ENCODE measurements at places on chromosomes 1 and 21.

- no peak for DNase-seq
These were observed 4.5 kb downstream of the PODN start for GRCh38 chr1:53066488-53066887.

DNA sequence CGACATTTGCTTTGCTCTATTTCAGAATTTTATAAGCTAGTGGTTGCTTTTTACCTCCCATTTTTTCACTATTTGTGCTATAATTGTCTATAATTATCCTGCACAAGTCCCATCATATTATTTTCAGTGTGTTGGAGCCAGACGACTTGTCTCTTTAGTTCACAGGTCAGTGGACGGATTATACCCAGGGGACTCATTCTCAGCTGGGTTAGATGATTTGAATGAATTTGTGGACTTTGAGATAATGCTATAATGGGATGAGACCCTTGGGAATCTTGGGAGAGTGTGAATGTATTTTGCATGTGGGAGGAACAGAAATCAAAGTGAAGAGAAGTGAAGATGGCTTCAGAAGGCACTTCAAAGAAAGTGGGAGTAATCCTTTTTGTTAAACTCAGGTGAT lies 31.5 kb upstream of the KCNK1 start:
- no peak for DNase-seq

DNA sequence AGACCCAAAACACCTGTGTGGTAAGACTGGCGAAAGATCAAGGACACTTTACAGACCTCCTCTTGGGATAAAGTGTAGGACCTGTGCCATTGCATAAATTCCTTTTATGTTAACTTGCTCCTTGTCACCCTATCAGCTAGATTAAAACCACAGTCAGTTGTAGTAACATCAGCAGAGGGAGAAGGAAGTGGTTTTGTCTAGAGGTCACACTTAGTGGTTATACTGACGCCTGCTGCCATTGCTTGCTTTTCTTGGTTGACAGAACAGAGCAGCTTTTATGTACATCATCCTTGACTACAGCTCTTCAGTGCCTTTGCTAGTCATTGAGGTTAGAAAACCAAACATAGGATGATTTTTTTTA lies 101.4 kb downstream of the PBX1 start:
- no peak for DNase-seq

DNA sequence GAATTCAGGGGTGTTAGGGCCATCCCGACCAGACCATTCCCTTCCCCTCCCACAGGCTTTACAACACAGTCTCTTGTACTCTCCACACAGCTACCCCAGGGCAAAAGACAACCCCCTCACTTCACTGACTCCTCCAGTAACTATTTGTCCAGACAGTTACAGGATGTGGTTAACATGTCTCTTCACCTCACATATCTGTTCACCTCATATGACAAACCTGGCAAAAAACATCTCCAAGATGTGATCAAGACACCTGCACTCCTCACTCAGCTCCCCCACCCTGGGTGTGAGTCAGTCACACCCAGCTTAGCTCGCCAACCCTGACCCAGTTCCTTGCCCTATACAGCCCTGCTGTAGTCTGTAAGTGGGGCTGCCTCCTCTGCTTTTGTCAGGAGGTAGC lies 490.5 kb upstream of the CHRM3 start:
- no peak for DNase-seq

DNA sequence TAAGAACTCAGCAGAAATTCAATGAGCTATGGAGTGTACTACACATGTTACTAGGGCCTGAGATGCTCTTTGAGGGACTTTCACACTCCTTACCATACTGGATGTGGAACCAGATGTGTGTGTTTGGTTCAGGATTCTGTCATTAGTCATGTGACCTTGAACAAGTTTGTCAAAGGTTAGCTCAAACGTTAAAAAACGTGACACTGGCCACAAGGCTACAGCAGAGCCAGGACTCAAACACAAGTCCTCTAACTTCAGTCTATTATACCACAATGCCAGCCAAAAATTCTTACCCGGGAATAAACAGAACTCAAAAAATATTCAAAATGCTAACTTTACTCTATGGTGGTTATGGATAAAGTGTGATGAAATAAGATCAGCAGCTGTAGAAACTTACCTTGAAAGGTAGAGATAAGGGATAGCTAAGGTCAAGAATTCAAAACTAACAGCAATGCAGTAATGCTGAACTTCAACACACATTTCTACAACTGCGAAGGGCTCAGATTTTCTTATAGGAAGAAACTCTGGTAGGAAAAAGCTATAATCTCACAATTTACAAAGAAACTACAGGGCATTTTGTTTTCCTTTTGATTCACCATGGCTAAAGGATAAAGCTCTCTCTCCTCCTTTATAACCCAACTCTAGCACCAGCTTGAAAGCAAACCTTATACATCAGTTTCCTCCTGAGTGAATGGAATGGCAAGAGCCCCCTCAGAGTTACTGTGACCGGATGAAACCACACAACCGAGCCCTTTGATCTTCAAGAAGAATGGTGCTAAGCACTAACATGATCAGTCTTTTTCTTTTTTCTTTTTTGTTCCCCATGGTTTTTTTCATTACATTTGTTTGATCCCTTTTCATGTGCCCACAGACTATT lies 233.9 kb downstream of the SLC45A1 start:
- DNase-seq = no peak

DNA sequence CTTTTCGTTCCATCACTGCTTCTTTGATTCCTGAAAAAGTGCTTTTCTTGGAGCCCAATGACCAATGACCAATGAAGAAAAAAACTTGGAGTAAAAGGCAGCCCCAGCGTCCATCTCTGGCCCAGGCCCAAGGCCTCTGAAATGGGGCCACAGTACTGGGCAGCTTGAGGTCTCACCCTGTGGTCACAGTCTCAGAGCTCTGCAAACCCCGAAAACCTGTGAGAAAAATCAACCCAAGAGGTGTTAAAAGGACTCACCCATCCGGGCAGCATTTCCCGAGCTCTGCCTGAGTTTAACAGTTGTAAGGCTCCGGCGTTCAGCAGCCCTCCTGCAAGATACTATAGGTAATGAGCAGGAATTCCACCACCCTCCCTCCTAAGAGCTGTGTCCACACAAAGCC lies 2.1 kb upstream of the EFHD2 start:
- DNase-seq = no peak

DNA sequence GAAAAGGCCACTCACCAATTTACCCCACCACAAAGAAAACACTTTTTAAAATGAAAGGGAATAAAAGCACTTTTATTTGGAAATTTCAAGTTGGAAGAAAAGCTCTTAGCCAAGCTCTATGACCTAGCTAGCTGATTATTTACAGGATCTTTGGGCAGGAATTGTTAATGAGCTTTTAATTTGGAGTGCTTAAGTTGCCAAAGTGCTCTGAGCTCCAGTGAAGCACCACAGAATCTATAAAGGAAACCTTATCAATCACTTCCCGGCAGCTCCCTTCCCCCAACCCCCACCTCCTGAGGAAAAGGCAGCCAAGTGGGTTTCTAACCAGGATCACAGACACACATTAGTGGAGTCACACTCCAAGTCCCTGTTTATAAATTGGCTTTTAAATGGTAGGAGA lies 1.5 kb downstream of the ERI3 start:
- no peak for DNase-seq

- DNase-seq = no peak
These were observed 84.5 kb downstream of the GLIS1 start for GRCh38 chr1:53654216-53655210.

DNA sequence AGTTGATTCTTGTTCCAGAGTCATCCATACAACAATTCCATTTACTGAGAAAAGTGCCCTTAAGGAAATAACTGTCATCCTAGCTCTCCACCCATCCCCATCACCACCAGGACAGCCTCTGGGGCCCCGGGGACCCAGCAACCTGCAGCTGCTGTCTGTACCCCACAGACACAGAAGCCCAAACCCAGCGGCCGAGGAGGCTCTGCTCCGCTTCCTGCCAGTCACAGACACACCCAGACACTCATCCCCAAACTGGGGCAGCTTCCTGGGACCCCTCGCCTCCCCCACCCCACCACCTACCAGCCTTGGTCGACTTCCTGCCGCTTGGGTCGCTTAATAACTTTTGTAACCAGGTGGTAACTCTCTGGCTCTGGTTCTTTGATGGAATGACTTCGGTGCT lies 121.6 kb upstream of the SLC25A33 start:
- no peak for DNase-seq

DNA sequence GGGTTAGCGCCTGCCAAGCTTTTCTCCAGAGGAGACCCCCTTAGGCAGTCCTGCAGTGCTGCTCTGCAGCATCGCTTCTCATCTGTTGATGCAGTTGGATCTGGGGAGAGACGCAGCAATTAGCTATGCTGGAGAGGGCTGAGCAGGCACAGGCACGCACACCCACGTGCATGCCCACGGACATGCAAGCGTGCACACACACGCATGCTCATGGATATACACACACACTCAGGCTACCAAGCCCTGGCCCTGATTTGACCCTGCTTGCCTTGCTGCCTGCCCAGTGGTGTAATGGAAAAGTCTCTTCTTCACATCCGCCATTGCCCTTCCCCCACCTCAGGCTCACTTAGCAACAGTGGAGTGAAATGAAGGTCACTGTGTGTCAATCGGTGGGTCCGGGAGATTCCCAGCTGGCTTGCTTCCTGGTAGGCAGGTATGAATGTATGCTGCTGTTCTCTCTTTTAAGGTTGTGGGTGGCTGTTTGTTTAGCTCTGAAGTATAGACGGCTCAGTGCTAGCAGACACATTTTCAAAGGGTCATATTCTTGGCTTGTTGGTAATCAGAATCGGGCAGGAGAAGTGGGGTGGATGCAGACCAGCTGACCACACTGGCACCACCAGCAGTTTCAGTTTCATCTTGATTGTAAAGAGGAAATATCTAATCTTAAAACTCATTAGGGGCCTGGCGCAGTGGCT lies 9.5 kb downstream of the ATP1B1 start:
- DNase-seq = no peak

GRCh38 chr21:36767096-36767495 lies 68.2 kb downstream of the SIM2 start:
- no peak for DNase-seq

- DNase-seq = no peak
These were observed 25.6 kb downstream of the EYA3 start for GRCh38 chr1:28062806-28063205.

DNA sequence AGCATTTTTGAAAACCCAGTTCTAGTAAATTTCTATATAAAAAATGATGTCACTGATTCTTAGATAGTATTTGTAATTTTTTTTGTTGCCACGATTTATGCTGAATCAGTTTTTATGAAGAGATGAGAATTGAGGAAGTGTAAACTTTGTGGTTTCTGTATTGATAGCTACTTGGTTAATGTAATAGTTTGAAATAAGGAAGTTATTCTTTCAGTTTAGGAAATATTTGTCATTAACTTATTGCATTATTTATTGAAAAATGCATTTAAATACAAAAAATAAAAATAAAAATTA lies 97.8 kb downstream of the ZFYVE9 start:
- no peak for DNase-seq

DNA sequence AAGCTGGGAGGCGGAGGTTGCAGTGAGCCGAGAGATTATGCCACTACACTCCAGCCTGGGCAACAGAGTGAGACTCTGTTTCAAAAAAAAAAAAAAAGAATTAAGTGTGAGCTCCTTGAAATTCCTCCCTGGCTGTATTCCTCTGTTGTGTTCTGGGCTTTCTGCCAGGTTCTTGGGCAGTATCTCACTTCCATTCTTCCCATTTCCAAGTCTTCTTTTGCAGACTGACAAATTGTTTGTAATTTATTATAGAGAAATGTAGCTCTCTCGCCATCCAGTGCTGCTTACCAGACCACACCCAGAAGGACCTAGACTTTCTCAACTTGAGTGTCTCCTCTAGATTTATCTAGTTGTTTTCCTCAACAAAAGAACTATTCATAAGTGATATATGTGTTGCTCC lies 105.0 kb upstream of the ADGRL2 start:
- DNase-seq = no peak

DNA sequence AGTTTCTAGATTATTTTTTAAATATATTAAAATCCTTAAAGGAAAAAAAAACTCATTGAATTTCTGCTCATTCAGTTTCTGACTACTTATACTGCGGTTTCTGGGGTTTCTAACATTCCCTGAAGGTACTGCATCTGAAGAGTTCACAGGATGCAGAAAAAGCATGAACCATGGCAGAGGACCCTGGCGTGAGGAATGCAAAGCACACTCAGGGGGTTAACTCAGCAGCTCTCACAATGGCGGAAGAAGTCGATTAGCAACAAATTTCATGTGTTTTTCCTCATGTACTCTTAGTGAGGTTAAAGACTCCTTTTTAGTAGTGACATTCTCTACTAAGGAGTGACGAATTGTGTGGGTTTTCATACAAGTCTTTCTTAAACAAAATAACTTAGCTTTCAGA lies 975.6 kb downstream of the NCAM2 start:
- no peak for DNase-seq

DNA sequence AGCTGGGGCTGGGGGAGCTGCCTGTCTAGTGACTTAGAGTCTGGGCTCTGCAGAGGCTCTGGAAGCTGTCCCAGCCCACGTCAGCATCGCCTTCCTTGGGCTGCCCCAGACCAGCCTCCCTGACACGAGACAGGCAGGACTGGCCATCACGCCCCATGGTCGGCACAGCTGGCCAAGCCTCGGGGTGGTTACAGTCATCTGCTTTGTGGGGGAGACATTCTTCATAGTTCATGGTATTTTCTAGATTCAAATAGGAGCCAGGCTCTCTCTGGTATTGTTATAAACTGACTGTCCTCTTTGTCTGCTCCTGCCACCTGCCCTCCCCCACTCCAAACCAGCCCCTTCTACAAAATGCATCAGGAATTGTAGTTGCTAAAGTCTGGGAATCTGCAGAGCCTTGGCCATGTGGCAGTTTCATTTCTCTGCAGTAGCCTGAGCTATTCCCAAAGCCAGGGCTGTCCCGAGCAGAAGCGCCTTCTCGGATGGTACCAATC lies 29.4 kb downstream of the OLFML2B start:
- DNase-seq = no peak

GRCh38 chr1:39646232-39647081 lies 7.0 kb upstream of the HEYL start:
- DNase-seq = no peak

- no peak for DNase-seq
These were observed 209.3 kb upstream of the C1orf105 start for GRCh38 chr1:172211221-172211620.

- no peak for DNase-seq
These were observed 127.9 kb downstream of the FAF1 start for GRCh38 chr1:50832167-50832566.

DNA sequence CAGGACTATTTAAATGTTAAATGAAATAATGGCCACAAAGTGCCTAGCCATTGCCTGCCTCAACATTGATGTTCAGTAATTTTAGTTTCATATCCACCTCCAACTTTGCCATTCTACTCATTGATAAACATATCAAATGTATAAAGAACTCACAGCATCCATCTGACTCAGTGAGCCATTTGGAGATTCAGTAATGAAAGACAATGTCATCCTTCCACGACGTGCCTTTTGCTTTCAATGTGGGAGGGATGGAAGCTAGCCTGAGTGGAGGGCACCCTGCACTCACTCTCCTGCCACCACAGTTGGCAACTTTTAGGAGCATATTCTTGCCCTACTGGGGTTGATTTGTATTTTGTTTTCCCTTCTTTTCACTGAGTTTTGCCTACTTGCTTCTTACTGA lies 151.5 kb downstream of the GLUL start:
- no peak for DNase-seq

All from stimulated activated CD4-positive, alpha-beta T cell treated with anti-CD3 and anti-CD28 coated beads, Interleukin-4, amount 100 ng/mL, for 48 hours (primary cell).